ENCODE measurements at places on chromosomes 13 and 19. TPM values are rescaled to one million over a fixed set of nuclear protein-coding genes. Genes with fewer than 3 reads are reported as not detected.

DNA sequence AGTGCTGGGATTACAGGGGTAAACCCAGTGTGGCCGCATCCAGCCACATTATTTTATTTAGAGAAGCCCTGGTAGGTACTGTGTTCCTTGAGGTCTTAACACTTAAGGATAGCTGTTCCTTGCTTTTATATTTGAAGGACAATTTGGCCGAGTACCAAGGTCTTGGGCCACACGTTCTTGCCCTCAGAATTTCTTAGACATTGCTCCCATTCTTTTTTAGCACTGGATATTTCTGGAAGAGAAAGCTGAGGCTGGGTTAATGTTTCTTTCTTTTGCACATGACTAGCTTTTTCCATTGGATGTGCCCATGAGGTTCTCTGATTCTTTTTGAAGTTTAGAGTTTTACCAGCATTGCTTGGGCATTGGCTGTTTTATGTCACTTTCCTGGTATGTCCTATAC, 5.5 kb upstream of the RNF113B start:
- no peak for DNase-seq

DNA sequence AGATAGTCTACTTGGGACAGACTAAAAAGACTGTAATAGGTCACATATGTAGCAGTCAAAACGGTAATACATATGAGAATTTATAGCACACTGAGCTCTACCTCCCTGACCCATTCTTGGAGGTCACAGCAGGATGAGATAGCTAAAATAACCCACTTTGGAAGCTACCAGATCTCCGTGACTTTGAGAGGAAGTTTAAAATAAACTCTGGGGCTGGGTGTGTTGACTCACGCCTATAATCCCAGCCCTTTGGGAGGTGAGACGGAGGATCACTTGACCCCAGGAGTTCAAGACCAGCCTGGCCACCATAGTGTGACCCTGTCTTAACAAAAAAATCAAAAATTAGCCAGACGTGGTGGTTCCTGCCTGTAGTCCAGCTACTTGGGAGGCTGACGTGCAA, 45.3 kb downstream of the DHRS12 start:
- no peak for DNase-seq

GRCh38 chr19:13619203-13619632, 112.9 kb upstream of the CACNA1A start:
- peak; percentile 81 for DNase-seq

- peak; percentile 72 for DNase-seq
These were observed 26.1 kb downstream of the ZMYM2 start for GRCh38 chr13:19984430-19985218.

DNA sequence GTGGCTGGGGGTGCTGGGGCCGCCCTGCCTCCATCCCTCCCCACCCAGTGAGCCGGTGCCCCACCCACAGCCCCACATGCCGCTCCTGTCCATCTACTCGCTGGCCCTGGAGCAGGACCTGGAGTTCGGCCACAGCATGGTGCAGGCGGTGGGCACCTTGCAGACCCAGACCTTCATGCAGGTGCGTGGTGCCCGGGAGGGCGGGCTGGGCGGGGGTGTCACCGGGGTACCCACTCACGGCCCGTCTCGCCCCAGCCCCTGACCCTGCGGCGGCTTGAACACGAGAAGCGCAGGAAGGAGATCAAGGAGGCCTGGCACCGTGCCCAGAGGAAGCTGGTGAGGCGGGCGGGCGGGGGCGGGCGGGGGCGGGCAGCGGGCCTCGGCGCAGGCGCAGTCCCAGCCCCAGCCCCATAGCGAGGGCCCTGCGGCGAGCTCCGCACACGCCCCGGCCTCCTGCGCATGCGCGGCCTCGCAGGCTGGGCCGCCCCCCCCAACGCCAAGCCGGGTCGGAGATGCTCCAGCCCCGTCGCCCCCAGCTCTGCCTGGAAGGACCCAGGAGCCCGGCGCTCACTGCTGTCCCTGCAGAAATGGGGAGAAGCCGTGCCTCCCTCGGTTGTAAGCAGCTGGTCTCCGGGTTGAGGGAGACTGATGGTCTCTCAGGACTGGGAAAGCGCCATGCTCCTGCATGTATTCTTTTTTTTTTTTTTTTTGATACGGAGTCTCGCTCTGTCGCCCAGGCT, 7.7 kb downstream of the ARHGAP45 start:
- no peak for DNase-seq

DNA sequence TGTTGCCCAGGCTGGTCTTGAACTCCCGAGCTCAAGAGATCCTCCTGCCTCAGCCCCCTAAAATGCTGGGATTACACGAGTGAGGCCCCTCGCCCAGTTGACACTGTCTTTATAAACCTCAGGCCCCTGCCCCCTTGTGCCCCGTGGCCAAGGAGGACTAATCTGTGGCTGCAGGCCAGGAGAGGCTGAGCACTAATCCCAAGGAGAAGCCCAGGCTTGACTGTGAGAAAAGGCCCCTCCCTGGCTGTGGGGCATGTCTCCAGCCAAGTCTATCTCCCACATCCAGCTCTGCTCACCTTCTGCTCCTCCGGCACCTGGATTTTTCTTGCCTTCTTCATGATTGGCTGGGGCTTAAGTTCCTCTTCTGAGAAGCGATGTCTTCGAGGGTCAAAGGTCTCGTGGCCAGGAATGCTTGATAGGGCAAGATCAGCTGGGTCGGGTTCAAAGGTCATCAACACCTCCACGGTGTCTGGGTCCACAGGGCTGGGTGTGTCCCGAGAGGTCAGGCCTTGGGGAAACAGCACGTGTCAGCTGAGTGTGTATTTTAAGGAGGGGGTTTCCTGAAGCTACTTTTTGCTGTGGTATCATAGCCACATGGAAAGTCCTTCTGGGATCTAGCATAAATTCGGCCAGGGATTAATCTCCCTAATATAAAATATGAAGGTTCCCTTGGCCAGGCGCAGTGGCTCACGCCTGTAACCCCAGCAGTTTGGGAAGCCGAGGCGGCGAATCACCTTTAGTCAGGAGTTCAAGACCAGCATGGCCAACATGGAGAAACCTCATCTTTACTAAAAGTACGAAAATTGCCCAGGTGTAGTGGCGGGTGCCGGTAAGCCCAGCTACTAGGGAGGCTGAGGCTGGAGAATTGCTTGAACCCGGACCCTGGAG, 3.8 kb downstream of the DBP start:
- no peak for DNase-seq

DNA sequence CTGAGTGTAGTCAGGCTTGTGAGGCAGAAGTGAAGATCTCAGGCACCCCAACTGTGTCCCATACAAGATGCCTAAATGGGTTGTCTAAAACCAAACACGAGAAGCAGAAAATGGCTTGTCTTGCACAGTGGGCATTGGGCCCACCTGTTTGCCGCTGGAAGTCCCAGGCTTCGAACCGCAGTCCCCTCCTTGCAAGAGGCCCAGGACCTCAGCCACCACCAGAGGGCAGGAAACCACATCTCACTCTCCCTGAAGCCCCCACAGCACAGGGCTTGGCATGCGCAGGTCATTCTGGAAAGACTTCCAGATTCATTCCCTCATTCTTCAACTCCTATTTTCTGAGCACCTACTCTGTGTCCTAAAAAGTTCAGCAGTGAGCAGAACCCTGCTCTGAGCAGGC, 973.7 kb downstream of the UQCRFS1 start:
- DNase-seq = no peak

DNA sequence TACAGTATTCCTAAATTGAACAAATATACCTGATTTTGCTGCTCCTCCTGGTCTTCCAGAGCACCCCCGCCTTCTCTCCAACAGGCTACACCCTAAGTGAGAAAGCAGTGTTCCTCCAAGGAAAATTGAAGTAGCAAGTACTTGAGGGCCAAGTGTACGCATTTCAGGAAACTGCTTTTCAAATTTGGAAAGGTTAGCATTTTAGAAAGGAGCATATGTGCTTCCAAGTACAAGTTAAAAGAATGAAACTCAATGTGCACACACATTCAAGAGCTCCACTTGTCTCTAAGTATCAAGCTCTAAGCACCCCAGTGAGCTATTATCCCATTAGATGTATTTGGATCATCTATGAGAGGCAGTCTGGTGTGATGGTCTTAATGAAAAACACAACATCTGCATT, 25.8 kb downstream of the LHFPL6 start:
- DNase-seq = no peak

- DNase-seq = no peak
These were observed 161.6 kb downstream of the FLT1 start for GRCh38 chr13:28333204-28333881.

GRCh38 chr19:16794456-16795441, 34.4 kb upstream of the SIN3B start:
- DNase-seq = no peak

DNA sequence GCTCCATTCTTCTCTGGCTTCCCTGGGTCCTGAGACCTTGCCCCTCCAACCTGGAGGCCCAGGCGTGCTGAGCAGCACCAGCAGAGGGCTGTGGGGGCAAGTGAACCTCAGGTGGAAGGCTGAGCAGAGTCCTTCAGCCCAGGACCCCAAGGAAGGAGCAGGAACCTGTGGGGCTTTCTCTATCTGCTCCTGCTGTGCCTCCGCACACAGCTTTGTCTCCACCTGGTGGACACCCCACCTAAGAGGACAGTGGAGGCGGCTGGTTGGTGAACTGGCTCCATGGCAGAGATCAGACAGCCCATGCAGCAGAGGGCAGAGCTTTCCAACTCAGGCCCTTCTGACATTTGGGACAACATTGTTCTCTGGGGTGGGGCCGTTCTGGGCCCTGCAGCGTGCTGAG, 19.7 kb downstream of the ZFR2 start:
- DNase-seq = no peak

The ZNF208 gene
- not detected for total RNA-seq

The ZDHHC20 gene
- total RNA-seq = 104 TPM

The IL17D gene
- 0.72 TPM for total RNA-seq
